ENCODE measurements at places on chromosomes 1 and 21.

GRCh38 chr1:95509989-95510388 is 276.0 kb downstream of the RWDD3 start:
- DNase-seq: no peak

GRCh38 chr1:36864182-36864822 is 170.0 kb downstream of the GRIK3 start:
- no peak for DNase-seq

- no peak for DNase-seq
Measured at GRCh38 chr1:234504969-234505768, 26.2 kb upstream of the TARBP1 start.

DNA sequence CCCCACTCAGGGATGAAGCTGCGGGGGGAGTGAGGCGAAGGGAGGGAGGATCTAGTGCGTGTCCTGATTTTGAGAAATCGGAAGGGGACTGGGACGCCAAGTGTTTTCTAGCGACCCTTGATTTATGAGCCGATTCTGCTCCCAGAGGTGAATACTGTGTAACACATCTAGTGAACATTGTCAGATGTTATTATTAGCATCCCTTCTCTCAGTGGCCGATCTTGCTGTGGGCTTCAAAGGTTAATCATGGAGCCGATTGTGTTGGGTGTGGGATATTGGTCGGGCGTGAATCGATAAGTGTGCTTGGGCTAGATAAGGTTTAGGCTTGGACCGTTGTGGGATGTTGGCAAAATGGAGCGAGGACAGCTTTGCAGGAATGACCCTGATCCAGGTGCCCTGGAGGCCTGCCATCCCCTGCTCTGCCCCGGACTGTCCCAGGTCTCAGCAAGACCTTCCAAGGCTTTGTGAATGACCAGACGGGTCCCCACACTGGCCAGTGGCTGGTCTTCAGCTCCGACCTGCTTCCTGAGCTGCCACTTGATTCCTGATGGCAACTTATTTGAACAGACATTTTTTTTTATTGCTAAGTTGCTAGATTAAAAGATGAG is 2.2 kb downstream of the AJAP1 start:
- DNase-seq: no peak

DNA sequence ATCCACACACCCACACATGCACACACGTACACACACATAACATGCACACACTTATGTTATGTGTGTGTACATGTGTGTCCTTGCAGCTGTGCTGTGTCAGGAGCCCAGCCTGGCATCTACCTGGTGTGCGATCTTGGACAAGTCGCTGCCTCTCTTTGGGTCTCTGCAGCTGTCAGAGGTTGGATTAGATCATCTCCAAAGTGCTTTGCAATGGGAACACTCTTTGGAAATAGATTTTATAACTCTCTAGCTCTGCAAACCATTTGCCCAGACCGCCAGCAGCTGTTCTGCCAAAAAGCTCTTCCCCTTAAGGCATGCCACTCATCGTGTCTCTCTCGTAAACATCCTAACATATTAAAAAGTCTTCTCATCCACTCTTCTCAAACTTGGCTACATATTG is 4.7 kb downstream of the PKP1 start:
- no peak for DNase-seq

DNA sequence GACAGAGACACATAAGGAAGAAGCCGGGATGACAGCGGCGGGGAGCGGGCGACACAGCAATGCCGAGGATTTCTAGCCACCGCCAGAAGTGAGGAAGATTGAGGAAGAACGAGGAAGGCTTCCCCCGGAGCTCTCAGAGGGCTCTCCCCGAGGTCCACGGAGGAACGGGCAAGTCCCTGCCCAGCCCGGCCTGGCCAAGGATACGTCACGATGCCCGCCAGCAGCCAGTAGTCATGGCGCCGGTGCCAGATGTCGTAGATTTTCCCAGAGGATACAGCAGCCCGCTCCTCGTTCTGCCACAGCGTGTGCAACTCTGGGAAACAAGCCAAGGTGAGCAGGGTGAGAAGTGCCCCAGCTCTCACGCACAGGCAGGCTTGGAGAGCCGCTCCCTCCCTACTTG is 65.9 kb downstream of the KCNAB2 start:
- DNase-seq: no peak

DNA sequence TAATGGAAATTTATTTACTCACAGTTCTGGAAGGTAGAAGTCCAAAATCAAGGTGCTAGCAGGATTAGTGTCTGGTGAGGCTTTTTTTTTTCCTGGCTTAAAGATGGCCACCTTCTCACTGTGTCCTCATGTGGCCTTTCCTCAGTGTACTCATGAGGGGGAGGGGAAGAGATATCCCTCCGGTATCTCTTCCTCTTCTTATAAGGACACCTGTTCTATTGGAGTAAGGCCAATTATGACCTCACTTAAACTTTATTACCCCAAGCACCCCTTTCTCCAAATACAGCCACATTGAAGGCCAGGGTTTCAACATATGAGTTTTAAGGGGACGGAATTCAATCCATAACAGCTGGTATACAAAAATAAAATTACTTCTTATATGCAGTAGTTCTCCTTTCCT is 203.7 kb upstream of the C1orf87 start:
- DNase-seq: no peak

GRCh38 chr1:78668427-78668826 is 18.8 kb downstream of the IFI44 start:
- no peak for DNase-seq

GRCh38 chr1:64969305-64970046 is 3.1 kb upstream of the JAK1 start:
- DNase-seq: no peak

All from left kidney (tissue), 8 donors.